NCI-H82 (cell line): ENCODE measurements at places on chromosomes 12 and 14.
A peak's percentile ranks its signal among the peaks of the same experiment; 100 is the strongest.

GRCh38 chr14:94466706-94467370, 9.2 kb downstream of the SERPINA9 start:
- no peak for DNase-seq

GRCh38 chr14:66043921-66044320, 442.2 kb upstream of the CCDC196 start:
- no peak for DNase-seq

GRCh38 chr12:70660620-70661219, 23.5 kb upstream of the PTPRB start:
- DNase-seq = no peak

- DNase-seq = no peak
Observed at GRCh38 chr12:31201382-31201781, 124.6 kb downstream of the SINHCAF start.

DNA sequence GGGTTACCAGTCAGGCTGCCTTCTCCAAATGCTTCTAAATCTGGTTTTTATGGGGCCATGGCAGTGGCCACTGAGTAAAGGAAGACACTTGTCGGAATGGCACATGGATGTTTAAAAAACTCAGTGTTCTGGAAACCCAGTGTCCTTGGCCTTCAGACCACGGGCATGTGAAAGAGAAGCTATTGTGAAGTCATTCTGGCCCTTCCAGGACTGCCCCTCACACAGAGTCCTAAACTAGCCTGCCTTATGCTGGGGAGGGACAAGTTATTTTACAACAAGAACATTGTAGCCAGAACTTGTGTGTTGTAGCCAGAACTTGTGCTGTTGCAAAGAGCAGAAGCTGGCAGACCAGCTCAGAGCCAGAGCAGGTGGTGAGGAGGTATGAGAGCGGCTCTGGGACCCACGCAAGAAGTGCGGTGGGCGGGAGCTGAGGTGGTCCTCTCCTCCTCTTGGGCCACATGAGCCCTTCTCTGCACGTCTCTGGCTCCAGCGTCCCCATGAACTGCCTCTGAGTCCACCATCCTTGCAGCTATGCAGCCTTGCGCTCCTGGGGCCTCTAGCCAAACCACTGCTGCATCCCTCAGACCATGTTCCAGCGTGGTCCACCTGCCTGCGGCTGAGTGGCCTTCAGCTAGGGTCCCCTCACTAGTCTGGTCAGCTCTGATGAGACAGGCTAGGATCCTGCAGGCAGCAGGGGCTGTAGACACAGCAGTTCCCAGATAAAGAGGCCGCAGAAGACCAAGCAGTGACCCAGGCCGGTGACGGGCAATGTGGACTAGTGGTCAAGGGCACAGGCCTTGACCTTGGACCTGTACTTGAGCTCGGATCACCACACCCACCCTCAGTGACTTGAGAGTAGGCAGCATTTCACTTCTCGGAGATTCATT, 32.5 kb downstream of the MMAB start:
- DNase-seq = no peak

DNA sequence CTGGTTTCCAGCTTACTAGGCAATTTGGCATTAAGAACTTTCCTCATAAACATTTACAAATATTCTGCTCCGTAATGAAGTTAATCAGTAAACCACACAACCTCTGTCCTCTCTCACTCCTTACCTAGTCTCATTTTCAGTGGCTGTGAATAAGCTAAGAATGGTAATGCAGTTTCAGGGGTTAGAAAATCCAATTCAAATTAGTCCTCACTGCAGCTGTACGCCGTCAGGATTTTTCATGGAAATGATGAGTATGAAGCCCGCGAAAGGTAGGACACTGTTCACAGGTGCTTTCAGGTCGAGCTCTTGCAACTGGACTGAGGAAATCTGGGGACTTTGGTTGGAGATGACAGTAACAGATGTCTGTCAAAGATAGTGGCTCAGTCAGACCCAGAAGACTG, 29.6 kb downstream of the NR1H4 start:
- DNase-seq = no peak

DNA sequence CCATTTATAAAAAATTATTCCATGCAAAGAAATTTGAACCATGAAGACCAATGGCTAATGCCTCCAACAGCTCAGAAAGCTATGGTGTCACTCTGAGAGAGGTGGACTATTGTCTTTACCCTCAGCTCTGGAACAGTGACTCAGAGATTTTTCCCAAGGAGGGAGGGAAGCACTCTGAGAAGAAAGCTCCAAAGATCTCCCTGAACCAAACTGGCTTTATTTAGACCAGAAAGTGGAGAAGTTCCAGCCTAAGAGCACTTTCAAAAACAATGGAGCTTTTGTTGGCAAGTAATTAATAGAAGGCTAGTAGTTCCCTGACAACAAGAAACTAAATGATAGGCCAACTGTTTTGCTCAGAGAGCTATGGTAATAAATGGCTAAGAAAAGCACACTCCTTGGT, 599.9 kb upstream of the MDGA2 start:
- no peak for DNase-seq

GRCh38 chr14:54275997-54276725, 120.6 kb upstream of the CDKN3 start:
- DNase-seq = no peak

DNA sequence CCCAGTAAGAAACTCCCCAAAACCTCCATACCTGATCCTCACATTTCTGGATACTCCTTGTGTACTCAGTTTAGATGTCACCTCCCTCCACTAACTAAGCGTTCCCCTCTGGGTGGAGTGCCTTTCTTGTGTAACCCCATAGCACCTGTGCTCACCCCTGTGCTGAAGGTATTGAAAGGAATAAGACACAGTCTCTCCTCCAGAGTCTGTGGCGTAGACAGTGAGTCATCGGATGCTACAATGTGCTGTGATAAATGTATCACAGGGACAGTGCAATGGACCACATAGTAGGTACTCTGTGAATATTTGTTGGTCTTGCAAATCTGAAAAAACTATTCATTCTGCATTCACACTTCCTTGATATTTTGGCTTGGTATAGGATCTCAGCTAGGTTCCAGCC, 30.8 kb downstream of the TSPAN9 start:
- DNase-seq = peak; percentile 25

DNA sequence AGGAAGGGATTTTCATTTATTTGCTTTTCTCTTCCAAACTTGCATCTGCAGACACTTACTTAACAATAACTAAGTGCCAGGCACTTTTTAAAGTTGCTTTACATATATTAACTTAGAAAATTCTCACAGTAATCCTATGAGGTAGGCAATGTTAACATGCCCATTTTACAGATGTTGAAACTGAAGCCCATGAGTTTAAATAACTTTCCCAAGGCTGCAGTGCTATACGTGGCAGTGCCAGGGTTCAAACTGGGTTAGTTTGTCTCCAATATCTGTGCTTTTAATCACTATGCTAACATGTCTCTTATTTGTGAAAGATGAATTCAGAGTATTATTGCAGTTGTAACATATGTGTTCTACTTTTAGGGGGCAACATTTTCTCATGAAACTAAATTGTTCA, 29.9 kb downstream of the PUS7L start:
- DNase-seq = no peak

- no peak for DNase-seq
Observed at GRCh38 chr14:71692496-71692895, 239.7 kb upstream of the RGS6 start.
